ENCODE measurements at places on chromosomes 5 and 9.
A peak's percentile ranks its signal among the peaks of the same experiment; 100 is the strongest.

DNA sequence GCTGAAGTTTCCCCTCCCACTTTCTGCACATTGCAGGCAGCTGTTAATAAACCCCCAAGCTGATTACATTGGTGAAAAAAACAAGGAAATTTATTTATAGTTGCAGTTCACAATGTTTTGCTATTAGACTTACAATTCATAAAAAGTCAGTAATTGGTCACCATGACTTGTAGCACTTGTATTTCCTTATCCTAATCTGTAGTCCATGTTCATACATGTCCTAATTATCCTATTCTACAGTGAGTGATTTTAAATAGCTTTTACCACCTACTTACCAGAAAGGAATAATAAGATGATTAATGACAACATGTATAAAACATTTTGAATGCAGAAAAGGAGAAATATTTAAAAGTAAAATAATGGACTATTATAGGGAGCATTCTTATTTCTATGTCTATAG, 760.0 kb upstream of the RIOK2 start:
- DNase-seq, result no peak

DNA sequence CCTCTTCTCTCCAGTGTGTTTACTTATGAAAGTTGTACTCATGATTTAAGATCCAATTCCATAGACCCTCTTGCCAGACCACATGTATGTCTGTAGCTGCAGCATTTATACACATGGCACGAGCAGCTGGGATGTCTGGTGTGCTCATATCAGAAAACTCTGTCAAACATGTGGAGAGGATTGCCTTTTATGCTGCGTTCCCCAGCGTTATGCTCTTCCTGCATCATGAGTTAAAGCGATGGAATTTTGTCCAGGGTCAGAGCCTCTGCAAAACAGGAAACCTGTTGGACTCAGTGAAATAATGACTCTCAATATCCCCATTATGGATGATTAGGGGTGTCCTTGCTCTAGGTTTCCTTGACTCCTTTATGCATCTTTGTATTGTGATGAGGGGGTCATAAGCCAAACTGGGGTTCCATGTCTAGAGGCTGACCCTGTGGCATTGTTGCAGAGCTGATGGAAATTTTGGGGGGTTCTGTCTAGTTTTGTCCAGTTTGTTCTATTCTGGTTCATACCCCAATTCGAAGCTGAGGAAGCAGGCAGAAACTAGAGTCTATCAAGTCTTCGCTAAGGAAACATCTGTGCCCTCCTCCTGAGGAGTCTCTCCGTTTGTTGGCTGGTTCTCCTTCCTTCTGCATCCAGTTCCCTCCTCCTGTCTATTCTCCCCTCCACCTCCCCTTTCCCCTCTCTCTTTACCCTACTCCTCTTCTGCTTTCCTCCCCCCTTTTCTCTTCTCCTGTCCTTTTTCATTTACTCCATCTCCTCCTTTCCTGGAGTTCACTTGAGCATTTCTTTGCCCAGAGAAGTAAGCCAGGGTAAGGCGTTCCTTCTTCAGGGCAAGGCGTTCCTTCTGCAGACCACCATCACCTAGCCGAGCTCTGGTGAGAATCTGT, 252.8 kb downstream of the MAST4 start:
- peak; percentile 76 for DNase-seq

DNA sequence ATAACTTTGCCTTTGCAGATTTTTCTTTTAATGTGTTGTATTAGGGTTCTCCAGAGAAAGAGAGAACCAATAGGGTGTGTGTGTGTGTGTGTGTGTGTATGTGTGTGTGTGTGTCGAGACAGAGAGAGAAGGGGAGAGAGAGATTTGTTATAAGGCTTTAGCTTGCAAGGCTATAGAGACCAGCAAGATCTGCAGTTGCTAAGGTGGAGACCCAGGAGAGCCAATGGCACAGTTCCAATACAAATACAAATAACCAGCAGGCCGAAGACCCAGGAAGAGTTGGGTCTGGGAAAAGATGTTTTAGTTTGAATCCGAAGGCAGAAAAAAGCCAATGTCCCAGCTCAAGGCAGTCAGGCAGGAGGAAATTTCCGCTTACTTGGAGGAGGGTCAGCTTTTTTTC, 23.0 kb downstream of the TMOD1 start:
- DNase-seq, result no peak

- peak; percentile 72 for DNase-seq
Measured at GRCh38 chr5:131607903-131608540, 27.0 kb downstream of the RAPGEF6 start.

DNA sequence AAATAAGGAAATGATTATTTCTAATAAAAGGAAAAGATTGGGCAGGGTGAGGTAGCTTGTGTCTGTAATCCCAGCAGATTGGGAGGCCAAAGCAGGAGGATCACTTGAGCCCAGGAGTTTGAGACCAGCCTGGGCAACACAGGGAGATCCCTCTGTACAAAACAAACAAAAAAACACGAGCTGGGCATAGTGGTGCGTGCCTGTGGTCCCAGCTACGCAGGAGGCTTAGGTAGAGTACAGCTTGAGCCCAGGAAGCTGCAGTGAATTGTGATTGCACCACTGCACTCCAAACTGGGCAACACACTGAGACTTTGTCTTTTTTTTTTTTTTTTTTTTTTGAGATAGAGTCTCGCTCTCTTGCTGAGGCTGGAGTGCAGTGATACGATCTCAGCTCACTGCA, 18.8 kb downstream of the GDA start:
- no peak for DNase-seq

DNA sequence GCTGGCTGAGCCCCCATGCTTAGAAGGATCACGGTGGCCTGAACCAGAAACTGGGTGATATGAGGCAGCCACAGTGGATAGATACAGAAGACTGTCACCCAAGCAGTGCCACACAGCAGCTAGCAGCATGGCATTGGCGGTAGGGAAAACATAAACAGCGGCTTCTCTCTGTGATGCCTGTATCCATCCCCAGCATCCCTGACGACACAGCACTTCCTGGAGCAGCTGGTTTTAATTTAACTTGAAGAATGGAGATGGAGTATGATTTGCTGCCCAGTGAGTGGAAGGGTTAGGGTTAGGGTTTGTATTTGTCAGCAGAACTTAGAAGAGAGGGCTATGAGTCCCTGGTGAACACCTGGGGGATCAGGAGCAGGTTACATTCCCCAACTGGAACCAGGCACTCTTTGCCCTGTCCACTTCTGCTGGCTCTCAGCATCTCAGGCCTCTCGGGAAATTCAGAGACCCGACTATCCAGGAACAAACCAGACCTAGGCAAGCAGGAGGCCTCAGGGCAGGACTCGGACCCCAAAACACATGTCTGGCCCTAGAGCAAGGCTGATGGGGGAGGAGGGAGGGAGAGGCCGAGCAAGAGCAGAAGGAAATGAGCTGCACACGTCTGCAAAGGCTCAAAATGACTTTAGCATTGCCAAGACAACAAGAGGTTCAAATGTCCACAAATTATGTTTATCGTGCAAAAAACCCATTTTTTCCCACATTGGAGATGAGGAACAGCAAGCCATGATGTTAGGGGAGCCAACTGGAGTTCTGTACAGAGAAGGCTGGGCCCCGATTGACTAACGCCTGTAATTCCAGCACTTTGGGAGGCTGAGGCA, 6.5 kb upstream of the GGTA1 start:
- no peak for DNase-seq

- peak; percentile 44 for DNase-seq
Measured at GRCh38 chr5:126277762-126278161, 145.4 kb upstream of the GRAMD2B start.

DNA sequence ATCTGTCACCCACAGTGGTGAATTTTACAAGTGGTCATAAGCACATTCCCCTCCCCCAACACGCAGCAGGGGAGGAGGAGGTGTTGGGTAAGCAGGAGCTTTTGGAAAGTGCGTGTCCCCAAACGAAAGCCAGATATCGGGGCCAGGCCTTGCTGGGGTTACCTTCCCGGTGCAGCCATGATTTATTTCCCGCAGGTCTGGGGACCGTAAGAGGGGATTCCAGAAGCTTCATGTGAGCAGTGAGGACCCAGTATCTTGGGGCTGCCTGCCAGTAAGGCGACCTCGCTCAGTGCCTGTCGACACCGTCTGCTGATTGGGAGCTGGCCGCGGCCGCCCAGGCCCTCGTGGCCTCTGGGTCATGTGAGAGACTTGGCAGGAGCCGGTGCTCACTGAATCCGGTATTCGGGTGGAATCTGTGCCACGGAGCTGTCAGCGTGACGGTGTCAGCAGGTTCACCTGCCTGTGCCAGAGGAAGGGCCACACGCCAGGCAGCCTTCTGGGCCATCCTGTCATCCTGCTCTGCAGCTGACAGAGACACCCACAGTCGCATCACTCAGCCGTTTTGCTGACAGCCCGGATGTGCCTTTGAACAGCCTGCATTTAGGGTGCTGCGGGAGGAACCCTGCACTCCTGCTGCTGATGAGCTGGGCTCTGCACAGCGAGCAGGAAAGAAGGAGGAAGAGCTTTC, 37.3 kb downstream of the SEC61B start:
- DNase-seq, result peak; percentile 30

- no peak for DNase-seq
Measured at GRCh38 chr9:91784673-91785446, 165.2 kb downstream of the ROR2 start.

DNA sequence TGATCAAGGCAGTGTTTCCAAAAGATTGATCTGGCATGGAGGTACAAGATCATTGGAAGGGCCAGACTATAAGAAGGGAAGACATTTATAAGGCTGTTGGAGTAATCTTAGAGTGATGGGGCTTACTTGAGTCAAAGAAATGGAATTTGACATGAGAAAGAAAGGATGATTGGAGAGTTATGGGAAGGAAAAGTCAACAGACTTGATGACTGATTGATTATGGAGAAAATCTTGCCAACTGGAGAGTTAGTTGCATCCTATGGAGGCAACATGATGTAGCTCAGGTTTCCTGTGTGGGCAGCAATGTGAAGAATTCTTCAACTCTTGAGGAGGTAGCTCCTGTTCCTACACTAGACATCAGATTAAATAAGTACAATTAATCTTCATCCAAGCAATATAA, 10.9 kb upstream of the MAST4 start:
- peak; percentile 4 for DNase-seq

DNA sequence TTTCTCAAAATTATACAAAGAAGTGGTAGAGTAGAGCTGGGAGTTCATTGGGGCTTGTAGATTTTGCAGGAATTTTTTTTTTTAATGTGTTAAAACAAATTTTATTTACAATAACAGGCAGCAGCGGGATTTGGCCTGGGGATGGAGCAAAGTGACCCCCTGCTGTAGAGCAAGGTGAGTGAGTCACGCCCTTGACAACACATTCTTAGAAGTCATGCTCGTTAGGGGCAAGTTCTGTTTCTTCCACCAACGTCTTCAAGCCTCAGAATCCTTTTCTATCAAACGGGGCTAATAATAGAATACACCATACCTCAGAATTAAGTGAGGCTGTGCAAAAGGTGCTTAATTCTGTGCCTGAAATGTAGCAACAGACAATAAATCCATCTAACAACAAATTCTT, 1.1 kb upstream of the ANKDD1B start:
- DNase-seq, result no peak

GRCh38 chr9:91562416-91562815, 138.8 kb upstream of the NFIL3 start:
- peak; percentile 57 for DNase-seq

DNA sequence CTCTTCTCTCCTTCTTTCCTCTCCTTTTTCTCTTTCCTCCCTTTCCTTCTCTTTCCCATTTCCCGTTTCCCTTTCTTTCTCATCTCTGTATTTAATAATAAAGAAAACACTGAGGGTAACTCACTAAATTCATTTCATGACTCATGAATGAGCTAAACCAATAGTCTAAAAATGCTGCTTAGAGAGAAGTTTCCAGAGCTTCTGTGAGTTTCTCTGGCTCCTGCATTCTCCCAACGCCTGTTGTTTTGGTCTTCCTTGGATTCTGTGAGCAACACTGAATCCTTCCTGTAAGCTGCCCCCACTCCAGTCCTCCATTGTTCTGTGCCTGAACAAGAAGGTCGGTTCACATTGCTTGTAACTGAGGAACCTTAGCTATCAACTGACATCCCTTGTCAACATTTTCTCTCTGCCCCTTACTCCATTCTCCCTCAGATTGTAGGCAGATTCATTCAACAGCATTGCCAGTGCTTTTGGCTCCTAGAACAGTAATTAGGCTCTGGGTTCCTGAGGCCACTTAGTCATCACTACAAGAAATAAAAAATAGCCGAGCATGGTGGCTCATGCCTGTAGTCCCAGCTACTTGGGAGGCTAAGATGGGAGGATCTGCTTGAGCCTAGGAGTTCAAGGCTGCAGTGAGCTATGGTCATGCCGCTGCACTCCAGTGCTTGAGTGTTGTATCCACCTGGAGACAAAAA, 237.7 kb upstream of the KLF4 start:
- DNase-seq, result peak; percentile 63

DNA sequence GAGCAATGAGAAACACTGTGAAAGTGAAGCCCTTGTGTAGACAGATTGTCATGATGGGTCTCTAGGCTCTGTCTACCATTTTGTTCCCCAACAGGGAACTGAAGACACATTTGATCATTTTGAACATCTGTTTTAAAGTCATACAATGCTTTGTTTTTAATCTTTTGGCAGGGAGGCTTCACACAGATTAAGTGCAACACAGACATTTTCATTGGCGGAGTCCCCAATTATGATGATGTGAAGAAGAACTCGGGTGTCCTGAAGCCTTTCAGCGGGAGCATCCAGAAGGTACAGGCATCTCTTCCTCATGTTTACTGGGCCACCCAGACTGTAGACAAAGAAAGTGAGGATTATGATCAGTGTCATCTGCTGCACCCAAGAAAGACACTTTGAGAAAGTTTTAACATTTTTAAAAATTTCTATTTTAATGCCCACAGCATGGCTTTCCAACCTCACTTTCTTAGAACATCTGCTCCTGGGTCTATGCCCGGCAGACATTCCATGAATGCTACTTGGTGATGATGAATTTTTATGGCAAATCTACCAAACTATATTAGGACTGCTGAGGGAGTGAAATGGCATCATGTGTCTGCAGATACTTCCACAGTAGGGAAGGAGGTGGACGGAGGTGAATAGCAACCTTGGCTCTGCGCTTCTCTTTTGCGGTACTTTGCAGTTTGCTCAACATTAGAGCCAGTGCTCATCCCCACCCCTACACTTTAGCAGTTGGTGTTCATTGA, 121.3 kb downstream of the LIFR start:
- peak; percentile 55 for DNase-seq

- peak; percentile 53 for DNase-seq
Measured at GRCh38 chr5:157870837-157871834, 12.2 kb upstream of the CLINT1 start.

DNA sequence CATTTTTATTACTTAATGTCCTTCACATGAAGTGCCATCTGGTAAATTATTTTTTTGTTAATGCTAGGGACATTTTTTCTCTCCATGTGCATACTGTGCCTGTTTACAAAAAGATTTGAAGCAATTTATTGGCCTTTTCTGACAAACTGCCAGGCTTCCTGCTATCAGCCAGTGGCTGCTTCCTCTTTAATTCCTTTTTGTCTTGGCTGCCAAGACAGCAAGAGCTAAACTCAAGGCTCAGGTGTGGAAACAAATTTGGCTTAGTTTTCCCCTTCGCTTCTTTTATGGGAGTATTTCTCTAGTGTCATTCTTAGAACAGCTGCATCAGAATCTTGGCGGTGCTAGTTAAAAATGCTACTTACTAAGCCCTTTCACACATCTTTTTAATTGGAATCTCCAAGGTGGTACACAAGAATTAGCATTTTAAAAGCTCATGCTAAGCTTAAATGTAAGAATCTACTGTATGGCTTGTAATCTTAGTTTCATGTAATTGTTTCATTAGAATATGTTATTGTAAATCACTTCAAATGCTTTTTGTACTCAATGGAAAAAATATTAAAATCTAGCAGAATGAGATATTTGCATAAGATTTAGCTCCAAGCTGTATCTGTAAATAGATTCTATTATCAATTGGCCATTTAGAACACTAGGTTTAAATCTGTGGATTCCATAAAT, 134.2 kb upstream of the RASGRF2 start:
- DNase-seq, result no peak

Data from fibroblast of lung (primary cell).